Activated CD4-positive, alpha-beta T cell treated with anti-CD3 and anti-CD28 coated beads for 24 hours (primary cell): ENCODE measurements at places on chromosomes 13 and 19.

GRCh38 chr13:20156702-20157101 lies 4.2 kb downstream of the GJA3 start:
- DNase-seq = no peak

GRCh38 chr13:39483326-39483725 lies 119.7 kb downstream of the LHFPL6 start:
- no peak for DNase-seq

DNA sequence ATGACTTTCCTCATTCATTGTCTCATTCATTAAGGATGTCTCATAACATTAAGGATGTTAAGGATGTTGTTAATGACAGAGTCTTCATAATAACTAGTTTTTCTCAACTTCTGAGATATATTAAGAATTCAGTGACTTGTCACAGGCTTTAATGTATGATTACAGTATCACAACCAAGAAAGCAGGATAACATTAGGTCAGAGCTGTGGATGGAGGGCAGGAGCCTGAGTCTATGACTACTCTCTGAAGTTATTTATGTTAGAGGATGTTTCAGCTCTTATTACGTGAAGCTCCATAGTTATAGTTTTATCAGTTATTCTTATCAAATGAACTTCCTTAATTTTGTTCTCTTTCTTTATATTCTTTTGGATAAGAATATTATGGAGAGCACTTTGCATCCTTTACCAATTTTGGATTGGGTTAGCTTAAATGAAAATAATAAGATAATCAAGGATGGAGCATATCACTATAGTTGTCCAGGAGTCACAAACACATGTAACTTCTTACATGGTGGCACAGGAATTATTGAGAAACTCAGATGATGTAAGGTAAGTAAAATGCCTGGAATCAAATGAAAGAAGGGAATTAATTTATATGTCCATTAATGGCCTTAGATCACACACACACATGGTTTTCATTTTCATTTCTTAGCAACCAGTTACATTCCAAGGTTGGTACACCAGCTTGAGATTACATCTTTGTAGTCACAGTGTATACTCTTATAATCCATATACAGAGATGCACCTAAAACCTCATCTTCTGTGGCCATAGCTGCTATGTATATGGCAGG lies 57.0 kb downstream of the SLC10A2 start:
- DNase-seq = no peak

- peak; percentile 16 for DNase-seq
Observed at GRCh38 chr19:16268676-16269319, 55.8 kb upstream of the KLF2 start.

GRCh38 chr13:84737661-84738060 lies 855.4 kb upstream of the SLITRK1 start:
- DNase-seq = no peak

GRCh38 chr13:104267206-104267811 lies 1201.1 kb upstream of the SLC10A2 start:
- DNase-seq = no peak

- no peak for DNase-seq
Observed at GRCh38 chr13:104595511-104595910, 1529.3 kb upstream of the SLC10A2 start.

DNA sequence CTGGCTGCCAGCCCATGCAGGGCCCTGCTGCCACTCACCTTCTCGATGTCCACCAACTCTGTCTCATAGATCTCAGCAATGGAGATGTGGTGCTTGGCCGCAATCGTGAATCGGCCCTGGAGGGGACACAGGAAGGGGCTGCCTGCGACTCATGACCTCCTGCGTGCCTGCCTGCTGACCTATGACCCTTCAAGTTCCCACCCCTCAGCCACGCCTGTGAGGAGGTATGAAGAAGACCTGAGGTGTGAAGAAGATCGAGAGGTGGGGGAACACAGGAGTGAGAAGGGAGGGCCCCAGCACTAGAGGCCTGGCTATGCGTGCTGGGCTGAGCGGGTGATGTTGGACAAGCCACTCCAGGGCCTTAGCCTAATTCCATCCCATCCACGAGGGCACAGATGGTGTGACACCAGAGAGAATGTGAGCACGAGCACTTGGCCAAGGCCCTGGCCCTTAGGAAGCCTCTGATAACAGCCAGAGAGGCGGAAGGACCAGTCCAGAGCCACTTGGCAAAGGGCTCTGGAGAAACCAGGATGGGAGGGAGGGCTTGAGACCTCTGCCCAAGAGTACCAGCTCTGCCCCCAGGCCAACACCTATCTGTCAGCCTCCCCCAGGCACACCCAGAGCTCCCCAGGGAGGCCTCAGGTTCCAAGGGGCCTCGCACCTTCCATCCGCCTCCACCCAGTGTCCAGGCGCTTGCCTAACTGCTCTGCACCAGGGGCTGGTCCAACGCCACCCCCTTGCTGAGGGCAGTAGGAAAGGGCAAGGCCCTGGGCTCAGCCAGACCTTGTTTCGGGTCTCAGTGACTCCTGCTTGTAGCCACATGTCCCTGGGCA lies 9.6 kb upstream of the KPTN start:
- no peak for DNase-seq
